ENCODE measurements at places on chromosomes 1 and 21.

- DNase-seq: no peak
Measured at GRCh38 chr21:33834801-33835500, 80.7 kb downstream of the ATP5PO start.

DNA sequence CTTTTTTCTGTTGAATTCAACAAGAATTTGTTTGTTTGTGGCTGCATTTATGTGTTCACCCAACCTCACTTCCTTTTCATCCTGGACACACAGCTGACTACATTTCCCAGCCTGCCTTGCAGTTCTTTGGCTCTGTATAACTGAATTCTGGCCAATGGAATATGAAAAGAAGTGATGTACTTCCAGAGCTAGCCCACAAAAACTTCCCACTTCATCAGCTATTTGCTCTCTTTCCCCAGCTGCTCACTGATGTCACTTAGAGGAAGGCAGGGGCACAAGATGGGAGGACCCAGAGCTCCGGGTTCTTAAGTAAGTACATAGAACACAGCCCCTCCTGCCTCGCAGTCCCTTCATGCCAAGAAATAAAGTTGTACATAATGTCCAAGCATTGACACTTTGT is 235.0 kb upstream of the FGGY start:
- peak; percentile 94 for DNase-seq

DNA sequence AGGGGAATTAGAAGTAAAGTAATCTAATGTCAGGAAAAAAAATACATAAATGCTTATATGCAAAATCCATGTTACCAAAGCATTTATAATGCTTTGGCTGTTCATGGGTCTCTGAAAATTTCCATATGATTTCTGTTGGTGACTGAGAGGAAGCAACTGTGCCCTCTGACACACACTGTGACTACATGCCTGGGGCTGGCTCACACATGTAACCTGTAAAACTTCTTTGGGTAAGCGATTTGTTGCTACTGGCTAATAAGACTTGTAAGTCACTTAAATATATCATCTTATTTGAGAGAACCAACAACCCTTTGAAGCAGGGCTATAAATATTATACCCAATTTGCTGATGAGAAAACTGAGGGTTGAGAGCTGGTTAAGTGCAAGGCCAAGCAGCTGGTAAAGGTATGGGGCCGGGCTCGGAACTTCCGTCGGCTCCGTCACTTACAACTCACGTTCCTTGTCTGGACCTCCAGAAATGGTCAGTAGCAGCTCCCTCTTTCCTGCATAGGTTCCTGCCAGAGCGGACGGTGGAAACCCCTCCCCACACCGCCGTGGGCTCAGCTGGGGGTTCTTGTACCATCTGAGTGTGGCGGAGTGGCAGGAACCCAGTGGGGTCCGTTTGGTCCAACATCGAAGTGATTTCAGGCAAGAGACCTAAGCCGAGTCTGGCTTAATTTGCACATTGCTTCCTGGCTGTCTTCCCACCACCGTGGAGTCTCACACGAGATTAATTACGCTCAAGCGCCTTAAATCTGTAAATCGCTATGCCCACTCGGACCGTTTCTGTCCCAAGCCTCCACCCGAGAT is 714 bp downstream of the DFFA start:
- no peak for DNase-seq

DNA sequence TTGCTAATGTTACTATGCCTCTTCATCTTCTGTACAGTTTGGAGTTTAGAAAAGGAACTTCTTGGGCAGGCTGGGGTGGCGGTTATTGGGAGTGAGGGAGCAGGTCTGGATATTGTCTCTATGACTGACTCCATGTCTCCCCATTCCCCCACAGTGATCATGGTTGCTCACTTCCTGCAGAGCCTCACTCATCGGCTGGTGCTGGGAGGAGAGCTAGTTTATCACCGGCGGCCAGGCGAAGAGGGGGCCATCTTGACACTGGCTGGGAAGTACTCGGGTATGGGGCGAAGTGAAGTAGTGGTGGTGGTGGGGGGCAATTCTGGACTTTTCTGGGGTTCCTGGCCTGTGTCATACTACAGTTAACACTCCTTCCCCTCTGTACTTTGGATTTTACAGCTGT is 2.2 kb downstream of the TOMM40L start:
- no peak for DNase-seq

GRCh38 chr1:63911049-63911448 is 137.2 kb downstream of the ROR1 start:
- DNase-seq: no peak

DNA sequence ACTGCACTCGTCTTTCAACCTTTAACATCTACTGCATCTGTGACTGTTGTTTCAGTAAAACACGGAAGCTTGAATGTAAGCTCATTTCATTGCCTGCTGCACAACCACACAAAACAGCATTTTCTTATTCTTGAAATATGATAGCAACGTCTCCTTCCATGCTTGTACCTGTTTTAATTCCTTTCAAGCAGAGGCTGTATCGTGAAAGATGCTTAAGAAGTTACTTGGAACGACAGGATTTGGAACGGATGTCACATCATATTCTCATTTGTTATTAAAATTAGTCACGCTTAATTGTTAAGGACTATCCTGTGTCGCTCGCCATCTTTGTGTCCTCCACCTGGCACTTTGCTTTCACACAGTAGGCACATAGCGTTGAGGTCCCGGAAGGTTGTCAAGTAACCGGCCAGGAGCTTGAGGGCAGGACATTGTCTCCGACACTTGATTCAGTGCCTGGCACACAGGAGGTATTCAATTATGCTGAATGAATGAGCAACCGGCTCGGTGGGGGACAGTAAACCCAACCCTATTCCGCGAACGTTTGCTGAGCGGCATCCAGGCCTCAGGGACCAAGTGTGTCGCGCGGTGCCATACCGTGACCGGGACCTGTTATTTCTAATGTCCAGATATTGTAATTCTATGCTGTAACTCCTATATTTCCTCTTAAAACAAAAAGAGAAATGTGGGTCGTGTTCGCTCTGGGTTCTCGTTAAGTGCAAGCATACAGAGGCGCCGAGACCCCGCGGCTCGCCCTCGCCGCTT is 499 bp upstream of the SH3GLB1 start:
- DNase-seq: no peak

DNA sequence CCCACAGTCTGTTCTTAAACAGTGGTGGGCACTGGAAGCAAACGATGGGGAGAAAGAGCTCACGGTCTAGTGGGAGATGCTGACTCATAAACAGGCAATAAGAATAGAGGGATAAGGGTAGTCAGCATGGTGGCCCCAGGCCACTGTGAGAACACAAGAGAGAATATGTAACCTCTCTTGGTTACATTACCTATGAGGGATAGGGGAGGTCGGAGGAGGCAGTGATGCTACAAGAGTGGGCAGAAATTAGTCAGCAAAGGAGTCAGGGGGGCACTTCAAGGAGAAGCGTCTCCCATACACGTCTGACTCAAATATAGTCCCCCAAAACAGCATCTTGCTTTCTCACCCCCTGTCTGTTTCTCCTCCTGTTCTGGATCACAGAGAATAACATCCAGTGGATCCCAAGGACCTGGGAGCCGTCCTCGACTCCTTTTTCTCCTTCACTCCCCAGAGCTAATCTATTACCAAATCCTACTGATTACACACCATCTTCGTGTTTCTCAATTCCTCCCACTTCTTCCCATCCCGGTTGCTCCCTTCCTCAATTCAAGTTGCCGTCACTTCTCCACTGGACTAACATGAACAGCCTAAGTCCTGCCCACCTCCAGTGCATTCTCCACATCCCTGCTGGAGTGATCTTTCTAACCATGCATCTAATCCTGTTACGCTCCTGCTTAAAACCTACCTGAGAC is 2.1 kb downstream of the SLAMF8 start:
- no peak for DNase-seq

All from right lung (tissue), 10 donors.